ENCODE measurements at places on chromosomes 5 and 9.

- DNase-seq = no peak
Measured at GRCh38 chr5:81105261-81105877, 127.8 kb upstream of the CKMT2 start.

GRCh38 chr5:150256410-150257064 is 33.0 kb downstream of the CAMK2A start:
- DNase-seq = no peak

DNA sequence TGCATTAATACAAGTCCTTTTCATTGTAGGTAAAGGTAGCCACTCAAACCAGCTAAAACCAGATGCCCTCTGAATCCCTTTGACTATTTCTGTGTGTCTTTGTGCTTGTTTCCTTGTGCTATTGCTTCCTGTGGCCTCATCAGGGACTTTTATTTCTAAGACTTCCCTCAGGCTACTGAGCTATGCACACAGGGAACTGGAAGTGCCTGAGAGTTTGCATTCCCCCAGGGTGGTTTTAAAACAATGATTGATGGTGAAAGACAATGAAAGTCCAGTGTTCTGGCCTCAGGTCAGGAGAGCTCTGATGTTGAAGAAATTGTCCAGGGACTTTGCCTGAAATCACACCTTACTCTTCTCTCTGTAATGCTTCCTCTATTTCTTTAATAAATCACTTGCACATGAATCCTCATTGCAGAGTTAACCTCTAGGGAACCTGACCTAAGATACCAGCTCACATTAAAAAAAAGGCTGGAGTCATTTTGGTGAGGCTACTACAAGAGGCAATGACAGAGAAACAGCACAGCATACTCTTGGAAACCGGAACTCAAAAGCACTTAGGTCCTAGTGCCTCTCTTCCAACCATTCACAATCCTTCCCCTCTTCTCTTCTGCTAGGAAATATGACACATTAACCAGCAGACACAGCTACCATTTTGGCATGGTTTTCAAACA is 158.1 kb upstream of the NREP start:
- no peak for DNase-seq

DNA sequence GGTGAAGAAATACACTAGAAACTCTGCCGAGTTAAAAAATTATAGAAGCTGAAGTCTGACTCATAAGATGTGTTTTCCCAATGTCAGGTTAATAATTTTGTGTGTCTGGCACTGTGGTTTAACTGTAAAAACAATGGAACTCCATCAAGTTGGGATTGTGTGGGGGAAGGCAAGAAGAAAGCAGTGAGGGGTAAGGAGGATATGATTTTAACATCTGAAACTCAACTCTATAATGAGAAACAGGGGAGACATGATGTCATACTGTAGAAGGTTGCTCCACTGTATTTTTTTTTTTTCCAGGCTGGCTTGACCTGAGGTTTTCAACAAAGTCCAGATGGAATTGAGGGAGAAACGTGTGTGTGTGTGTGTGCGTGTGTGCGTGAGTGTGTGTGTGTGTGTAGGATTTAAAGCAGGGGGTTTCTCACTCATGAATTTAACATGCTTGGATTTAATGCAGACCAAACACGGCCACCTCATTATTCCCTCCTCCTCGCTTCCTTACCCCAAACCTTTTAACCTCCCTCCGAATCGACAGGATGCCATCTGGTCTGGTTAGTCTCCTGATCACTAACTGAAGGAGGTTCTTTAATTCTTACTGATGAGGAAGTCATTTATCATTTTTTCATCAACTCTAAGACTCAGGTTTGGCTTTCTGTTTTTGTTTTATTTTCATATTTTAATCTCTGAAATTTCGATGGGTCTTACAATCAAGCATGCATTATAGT is 140.2 kb upstream of the LPAR1 start:
- DNase-seq = peak; percentile 16

Data from kidney (tissue), 22 donors.